Astrocyte of the spinal cord (primary cell): ENCODE measurements at places on chromosomes 7 and 10.

- DNase-seq = no peak
These were observed 104.2 kb downstream of the SAMD9 start for GRCh38 chr7:93013446-93014061.

GRCh38 chr10:104325436-104326435, 12.5 kb downstream of the ITPRIP start:
- DNase-seq = no peak

DNA sequence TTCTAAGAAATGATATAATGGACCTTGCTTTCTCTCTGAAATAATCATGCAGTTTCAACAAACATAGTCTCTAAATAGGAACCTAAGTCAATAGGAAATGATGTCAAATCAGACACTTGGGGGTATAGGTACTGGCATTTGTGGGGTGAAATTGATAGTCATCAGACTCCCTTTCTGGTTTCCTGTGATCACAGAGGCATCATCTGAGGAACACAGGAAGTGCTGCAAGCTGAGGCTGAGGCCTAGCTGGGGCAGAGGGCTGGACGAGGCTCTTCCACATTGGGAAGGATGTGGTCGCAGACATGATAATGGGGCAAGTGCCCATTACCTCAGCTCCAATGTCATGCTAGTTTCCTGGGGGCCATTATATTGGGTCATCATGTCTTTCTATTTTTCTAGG, 33.5 kb upstream of the TARP start:
- DNase-seq = no peak

- no peak for DNase-seq
These were observed 14.7 kb downstream of the AQP1 start for GRCh38 chr7:30926313-30926712.

DNA sequence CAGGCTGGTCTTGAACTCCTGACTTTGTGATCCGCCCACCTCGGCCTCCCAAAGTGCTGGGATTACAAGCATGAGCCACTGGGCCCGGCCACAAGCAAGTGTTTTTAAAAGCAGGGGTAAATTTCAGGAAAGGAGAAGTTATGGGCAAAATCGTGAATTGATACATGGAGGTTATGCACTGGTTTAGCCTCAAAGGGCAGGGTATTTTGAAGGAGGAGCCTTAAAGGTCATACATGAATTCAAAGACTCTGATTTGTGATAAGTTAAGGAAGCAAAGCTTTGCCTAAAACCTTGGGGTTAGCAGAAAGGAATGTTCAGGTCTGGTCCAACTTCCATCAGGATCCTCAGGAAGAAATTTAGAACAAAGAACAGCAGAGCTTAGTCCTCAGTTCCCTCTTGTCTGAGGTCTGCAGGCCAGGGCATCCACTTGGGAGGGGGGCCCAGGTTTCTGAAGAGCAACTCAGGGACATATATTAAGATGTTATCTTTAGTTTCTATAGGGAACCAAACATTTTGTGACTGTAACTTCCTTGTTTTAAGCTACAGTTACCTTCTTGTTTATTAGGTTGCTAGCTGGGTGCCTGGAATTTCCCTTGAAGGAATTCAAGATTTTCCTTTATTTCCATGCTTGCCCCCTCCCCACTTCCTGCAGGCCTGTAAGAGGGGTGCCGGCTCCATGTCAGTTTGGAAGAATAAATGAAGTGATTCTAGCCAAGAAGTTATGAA, 2.8 kb upstream of the REPIN1 start:
- DNase-seq = no peak

DNA sequence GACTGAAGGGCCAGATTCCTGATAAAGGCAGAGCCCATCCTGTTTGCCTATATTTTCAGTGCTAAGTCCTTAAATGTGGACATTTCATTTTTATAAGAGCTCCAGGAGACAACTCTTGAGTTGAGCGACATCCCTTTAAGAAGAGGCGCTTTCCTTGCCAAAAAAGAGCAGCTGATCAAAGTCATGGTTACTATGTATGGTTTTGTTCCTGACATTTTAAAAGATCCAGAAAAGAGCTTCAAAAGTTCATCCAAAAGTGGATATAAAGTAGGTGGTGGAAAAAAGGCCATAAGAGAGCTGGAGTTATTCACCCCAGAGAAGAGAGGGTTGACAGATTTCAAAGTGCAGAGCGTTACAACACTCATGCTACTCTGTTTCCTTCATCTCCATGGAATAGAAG, 36.7 kb downstream of the RHOBTB1 start:
- no peak for DNase-seq

DNA sequence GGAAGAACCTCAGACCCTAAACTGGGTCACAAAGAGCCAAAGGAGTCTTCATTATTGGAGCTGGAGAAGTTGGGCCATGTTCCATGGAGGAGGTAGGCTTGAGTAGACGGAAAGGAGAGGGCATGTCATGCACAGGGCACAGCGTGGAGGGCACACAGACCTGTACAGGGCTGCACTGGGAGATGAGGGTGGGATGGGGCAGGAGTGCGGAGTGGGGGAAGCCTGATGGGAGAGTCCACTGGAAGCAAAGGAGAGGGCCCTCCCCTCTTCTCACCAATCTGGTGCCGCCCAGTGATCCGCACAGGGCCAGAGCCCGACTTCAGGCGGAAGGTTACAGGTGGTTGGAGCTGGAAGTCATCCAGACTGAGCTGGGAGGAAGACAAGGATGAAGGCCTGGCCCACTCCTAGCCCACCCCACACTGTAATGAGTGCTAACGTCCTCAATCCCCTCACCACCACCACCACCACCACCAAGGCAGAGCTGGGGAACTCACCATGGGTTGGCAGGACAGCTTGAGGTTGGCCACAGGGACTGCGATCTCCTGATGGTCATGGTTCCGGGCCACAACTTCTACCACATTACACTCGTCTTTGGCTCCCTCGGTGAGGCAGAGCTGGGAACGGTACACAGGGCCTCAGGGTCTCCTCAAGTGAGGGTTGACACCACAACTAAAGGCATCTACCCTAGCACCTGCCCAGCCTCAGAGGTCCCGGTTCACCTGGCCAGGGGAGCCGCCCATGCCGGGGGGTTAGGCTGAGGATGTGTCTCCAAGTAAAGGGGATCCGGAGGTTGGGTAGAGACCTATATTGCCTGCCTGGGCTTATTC, 1.0 kb downstream of the NPM3 start:
- no peak for DNase-seq

DNA sequence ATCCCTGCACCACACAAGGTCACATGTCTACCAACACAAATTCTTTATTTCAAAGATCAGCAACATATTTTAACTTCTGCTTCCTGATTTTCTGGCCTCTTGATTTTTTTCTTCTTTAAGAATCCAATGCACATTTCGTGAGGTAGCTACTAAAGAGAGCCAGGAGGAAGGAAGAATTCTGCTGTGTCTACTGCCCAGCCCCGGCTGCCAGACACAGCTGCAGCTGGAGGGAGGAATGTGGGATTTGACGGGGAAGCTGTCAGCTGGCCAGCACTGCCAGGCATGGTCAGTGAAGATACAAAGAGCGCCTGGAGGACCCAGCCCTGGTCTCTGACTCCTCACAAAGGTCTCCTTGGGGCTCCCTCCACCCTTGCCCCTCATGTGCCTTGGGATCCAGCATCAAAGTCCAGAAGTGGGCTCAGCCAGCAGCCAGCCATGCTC, 6.9 kb upstream of the AOC1 start:
- no peak for DNase-seq

- no peak for DNase-seq
These were observed 10.0 kb downstream of the HPS1 start for GRCh38 chr10:98436704-98437103.

DNA sequence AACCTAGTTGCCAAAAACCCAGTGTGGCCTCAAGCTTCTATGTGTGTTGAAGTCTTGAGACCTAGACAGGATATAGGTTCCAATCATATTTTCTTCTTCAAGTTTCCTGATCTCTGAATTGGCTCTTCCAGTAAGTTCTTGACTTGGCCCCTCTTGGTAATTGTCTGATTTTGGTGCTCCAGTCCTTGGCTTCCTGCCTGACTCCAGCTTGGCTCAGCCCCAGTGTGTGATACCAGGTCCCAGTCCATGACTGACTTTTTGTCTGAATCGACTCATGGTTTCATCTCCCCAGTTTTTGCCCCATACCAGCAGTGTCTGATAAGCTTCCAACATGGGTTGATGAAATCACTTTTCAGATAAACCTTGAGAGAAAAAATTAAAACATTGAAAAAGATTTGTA, 72.3 kb downstream of the FAS start:
- peak; percentile 27 for DNase-seq

DNA sequence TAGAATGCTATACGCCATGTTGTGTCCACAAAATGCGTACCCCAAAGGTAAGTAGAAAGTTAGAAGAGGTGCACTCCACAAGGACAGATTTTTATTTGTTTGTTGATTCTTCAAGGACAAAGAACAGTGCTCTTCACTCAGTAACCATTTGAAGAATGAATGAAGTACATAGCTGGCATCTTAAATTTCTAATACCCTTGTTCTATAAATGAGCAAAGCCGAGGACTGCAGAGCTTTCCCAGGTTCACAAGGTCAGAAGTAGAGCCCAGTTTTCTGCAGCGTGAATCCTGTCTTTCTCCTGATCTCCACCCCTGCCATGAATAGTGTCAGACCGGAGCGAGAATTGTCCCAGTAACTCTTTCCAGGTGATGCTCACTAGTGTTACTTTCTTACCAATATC, 9.5 kb downstream of the HECW1 start:
- DNase-seq = no peak

GRCh38 chr10:71580926-71581325, 138.7 kb downstream of the C10orf105 start:
- DNase-seq = no peak

GRCh38 chr7:138797715-138798320, at the start of the genes ATP6V0A4 and TMEM213:
Gene ATP6V0A4 (minus strand): TSS chr7:138798196. CDS start chr7:138771247, 26,949 bp downstream.
Gene TMEM213 (plus strand): TSS chr7:138797994. CDS start chr7:138798105, 111 bp downstream.
- DNase-seq = no peak

DNA sequence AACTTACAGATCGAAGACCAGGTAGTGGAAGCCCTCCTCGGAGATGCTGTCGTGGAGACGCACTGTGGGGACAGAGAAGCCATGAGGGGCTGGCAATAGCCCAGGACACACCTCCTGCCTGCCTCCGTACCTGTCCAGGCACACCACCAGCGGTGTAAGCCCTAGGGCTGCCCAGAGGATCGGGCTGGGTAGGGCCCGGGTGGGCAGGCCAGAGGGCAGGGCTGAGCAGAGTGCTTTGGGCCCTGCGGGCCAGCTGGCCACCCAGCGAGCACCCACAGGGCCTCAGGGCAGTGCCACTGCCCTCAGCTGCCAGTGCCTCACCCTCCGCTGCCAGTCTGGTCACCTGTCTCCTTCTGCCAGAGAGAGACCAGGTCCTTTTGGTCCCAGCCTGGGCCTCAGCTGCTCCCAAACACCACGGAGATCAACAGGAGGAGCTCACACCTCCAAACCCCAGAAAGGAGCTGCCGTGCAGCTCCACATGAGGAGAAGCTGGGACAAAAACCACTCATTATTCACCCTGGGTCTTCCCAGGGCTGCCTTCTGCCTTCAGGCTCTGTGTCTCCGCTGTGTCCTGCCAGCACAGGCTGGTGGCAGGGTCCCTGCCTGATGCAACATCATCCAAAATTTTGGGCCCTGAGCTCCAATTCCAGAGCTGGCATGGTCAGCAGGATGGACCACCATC, 58.2 kb downstream of the YKT6 start:
- DNase-seq = no peak

DNA sequence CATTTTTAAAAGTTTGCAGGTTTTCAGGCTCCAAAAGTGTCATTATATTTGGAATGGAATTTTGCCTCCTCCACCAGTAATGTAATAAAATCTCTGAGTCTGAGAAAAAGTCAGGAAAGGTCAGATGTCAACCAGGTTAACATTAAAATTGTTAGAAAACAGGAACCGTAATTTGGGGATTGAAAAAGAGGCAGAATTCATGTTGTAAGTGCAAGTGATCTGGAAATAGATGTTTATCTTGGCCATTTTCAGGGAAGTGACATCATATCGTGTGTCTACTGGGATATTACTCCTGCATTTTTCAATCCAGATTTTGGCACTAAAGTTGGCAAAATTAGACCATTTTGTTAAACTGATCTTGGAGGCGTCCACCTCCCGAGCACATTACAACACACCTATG, 428.5 kb upstream of the MGMT start:
- no peak for DNase-seq

- DNase-seq = peak; percentile 5
These were observed 265.4 kb downstream of the SKIDA1 start for GRCh38 chr10:21260066-21260465.

GRCh38 chr7:96414931-96415292, 93.0 kb upstream of the SLC25A13 start:
- peak; percentile 6 for DNase-seq

GRCh38 chr10:111650088-111650487, 533.5 kb downstream of the GPAM start:
- no peak for DNase-seq

GRCh38 chr10:15704581-15704968, 15.1 kb downstream of the ITGA8 start:
- peak; percentile 74 for DNase-seq

- DNase-seq = no peak
These were observed 106.4 kb downstream of the COL13A1 start for GRCh38 chr10:69908124-69908523.

DNA sequence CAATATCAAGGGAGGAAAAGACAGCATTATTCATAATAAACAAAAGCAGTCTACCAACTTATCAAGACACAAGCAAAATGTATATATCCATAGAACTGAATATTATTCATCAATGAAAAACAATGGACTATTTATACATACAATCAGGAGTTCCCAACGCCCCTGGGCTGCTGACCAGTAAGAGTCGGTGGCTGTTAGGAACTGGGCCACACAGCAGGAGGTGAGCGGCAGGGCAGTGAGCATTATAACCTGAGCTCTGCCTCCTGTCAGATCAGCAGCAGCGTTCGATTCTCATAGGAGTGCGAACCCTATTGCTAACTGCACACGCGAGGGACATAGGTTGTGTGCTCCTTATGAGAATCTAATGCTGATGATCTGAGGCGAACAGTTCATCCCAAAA, 71.7 kb upstream of the GPR22 start:
- DNase-seq = no peak

DNA sequence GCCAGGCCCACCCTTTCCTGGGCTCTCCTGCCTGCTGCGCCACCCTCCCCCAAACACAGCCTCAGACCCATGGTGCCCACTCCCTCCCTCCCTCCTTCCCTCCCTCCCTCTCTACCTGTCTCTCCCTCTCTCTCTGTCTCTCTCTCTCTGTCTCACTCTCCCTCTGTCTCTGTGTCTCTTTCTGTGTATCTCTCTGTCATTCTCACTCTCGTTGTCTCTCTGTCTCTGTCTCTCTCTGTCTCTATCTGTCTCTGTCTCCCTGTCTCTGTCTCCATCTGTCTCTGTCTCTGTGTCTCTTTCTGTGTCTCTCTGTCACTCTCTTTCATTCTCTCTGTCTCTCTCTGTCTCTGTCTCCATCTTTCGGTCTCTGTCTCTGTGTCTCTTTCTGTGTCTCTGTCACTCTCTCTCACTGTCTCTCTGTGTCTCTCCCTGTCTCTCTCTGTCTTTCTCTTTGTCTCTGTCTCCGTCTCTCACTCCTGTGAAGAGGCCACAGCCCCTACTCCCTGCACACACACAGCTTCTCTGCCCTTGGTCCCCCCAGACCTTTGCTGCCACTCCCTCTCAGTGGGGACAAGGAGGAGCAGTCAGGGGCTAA, 51.5 kb downstream of the CALML3 start:
- DNase-seq = no peak
